ENCODE measurements at places on chromosomes 1 and 21. TPM values are rescaled to one million over a fixed set of nuclear protein-coding genes. Genes with fewer than 3 reads are reported as not detected.

Gene THEM5
- total RNA-seq, result not detected

Gene TNFRSF1B
- total RNA-seq, result 61.9 TPM

Gene EXTL1
- total RNA-seq, result not detected

DNA sequence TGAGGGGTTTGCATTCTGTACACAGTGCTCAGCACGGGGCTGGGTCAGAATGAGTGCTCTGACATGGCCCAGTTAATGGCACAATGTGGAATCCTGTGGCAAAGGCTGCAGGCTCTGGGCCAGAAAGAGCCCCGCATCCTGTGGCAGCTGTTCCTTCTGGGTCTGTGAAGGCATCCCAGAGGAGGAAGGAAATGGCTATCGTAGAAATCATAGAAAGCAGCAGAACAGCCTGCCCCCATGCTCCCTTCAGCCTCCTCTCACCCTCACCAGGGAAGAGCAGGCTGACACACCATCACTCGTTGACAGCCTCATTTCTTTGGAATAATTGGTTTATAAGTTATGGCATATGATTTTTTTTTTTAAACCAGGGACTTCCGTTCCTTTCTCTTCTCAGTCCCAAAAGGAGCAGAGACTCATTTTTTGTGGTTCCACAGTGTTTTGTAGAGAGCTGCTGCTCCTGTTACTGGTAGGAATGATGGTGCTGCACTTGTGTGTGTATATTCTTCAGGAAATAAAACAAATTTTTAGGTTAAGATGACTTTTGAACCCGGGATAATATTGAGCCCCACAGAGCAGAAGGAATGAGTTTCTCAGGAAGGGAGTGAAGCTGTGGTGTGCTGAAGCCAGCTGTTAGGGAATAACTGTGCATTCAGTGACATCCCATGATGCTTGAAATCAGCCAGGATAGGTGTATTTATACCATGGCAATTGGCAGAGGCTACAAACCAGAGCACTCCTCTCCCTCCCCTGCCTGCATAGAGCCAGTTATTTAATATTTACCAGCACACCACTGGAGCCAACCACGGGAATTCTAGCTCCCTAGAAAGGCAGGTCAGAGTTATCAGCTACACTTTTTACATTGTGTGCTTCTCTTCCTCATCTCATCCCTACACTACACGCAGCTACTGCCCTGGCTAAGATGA is 32.0 kb downstream of the PLXNA2 start:
- H3K4me1 ChIP-seq, result no peaks in the 10 kb centered on the region
- DNase-seq, result no peak
- no peak overlapping the region for H3K27ac ChIP-seq
- H3K4me3 ChIP-seq, result no peak overlapping the region
- H3K36me3 ChIP-seq, result no peaks in the 10 kb centered on the region

DNA sequence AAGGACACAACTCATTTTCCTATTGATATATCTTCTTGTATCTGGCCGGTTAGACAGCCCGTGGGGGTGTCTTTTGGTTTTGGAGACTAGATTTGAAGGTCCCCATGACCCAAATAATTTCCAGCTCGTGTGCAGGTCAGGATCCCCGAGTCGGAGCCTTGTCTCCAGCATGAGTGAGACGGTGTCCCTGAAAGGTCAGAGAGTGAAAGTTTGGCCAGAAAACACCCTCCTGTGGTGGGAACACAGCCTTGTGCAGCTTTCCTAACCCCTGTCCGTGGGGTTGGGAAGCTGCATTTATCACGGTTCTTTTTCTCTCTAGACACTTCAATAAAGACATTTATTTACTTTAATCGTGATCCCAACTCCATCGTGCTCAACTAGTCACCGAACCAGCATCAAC is 17.6 kb downstream of the COQ8A start:
- no peaks in the 10 kb centered on the region for H3K27me3 ChIP-seq
- peaks cover 3% of the 10 kb centered on the region for H3K36me3 ChIP-seq

- H3K27me3 ChIP-seq, result no peaks in the 10 kb centered on the region
- H3K4me3 ChIP-seq, result no peak overlapping the region
- H3K27ac ChIP-seq, result no peak overlapping the region
Observed at GRCh38 chr1:200299571-200299970, 110.3 kb downstream of the ZNF281 start.

DNA sequence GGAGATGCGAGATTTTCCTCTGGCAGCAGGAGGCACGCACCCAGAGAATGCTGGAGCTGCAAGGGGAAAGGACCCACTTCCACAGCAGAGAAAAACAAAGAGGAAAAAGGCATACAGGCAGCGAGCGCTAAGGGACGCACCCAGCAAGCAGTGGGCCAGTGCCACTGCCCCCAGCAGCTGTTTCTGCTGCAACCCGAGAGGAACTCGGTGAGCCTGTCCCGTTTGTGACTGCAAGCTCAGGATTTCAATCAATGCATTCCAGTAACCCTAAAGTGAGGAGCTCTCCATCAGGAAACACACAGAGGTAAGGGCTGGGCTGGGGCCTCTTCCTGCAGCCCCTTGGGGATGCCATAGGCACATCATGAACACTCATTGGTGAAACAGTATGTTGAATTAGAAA is 58.7 kb downstream of the ACP6 start:
- no peak overlapping the region for H3K27ac ChIP-seq
- peaks cover 46% of the 10 kb centered on the region for H3K36me3 ChIP-seq
- DNase-seq, result no peak
- H3K4me3 ChIP-seq, result no peak overlapping the region
- no peaks in the 10 kb centered on the region for H3K4me1 ChIP-seq

GRCh38 chr1:234529950-234530237 is 50.9 kb upstream of the TARBP1 start:
- no peaks in the 10 kb centered on the region for H3K36me3 ChIP-seq
- H3K4me1 ChIP-seq, result no peaks in the 10 kb centered on the region
- H3K4me3 ChIP-seq, result no peak overlapping the region

- no peak for DNase-seq
- H3K27me3 ChIP-seq, result peaks cover under 1% of the 10 kb centered on the region
- H3K4me1 ChIP-seq, result peaks cover 12% of the 10 kb centered on the region
- no peaks in the 10 kb centered on the region for H3K36me3 ChIP-seq
- H3K4me3 ChIP-seq, result no peak overlapping the region
Observed at GRCh38 chr1:227942021-227942715, 5.6 kb downstream of the WNT9A start.

- DNase-seq, result no peak
- no peaks in the 10 kb centered on the region for H3K27me3 ChIP-seq
- H3K36me3 ChIP-seq, result peaks cover 48% of the 10 kb centered on the region
- H3K4me1 ChIP-seq, result peaks cover 7% of the 10 kb centered on the region
- no peak overlapping the region for H3K27ac ChIP-seq
- no peak overlapping the region for H3K4me3 ChIP-seq
Observed at GRCh38 chr1:231231511-231231910, 9.5 kb upstream of the GNPAT start.

DNA sequence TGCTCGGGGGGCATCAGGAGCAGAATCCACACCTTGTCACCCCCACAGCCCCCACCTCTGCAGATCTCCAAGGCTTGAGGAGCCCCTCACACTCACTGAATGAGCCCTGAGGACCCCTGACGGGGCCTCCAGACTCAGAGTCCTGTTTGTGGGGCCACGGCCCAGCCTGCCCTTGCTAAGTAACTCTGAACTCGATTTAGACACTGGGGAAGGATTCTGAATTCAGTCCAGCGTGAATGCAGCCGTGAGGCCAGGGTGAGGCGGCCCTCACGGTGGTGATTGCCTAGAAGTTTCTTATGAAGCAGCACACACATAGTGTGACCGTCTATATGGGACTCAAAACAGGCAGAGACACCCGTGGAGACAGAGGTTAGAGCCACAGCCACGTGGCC is 58.9 kb upstream of the ADARB1 start:
- no peak overlapping the region for H3K4me3 ChIP-seq
- peak; percentile 2 for DNase-seq
- peaks cover 46% of the 10 kb centered on the region for H3K27me3 ChIP-seq
- H3K4me1 ChIP-seq, result peaks cover 4% of the 10 kb centered on the region

- H3K4me1 ChIP-seq, result no peaks in the 10 kb centered on the region
- H3K27me3 ChIP-seq, result no peaks in the 10 kb centered on the region
- H3K4me3 ChIP-seq, result no peak overlapping the region
- no peaks in the 10 kb centered on the region for H3K36me3 ChIP-seq
- H3K27ac ChIP-seq, result no peak overlapping the region
Observed at GRCh38 chr1:228348708-228349467, 57.7 kb downstream of the TRIM11 start.

Gene UBASH3A
- total RNA-seq, result 60.8 TPM

DNA sequence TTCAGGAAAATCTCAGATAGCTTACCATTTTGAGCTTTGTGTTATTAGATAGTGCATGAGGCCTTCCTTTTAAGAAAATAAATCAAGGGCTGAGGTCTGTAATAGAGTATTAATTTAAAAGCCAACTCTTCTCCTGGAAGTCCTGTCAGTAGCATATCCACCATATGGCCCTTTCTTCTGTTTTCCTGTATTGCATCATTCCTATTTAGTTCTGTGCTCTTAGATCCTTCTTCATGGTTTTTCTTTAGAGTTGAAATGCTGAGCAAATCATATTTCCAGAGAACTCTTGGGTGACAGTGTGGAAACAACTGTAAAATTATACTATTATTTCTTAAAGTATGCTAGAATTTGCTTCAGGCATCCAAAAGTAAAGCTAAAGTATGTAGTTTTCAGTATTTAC is 91.7 kb downstream of the TTC3 start:
- H3K27me3 ChIP-seq, result no peaks in the 10 kb centered on the region
- no peak overlapping the region for H3K27ac ChIP-seq
- no peak overlapping the region for H3K4me3 ChIP-seq
- no peaks in the 10 kb centered on the region for H3K4me1 ChIP-seq
- H3K36me3 ChIP-seq, result peaks cover 62% of the 10 kb centered on the region
- no peak for DNase-seq

Gene CFAP141
- not detected for total RNA-seq

DNA sequence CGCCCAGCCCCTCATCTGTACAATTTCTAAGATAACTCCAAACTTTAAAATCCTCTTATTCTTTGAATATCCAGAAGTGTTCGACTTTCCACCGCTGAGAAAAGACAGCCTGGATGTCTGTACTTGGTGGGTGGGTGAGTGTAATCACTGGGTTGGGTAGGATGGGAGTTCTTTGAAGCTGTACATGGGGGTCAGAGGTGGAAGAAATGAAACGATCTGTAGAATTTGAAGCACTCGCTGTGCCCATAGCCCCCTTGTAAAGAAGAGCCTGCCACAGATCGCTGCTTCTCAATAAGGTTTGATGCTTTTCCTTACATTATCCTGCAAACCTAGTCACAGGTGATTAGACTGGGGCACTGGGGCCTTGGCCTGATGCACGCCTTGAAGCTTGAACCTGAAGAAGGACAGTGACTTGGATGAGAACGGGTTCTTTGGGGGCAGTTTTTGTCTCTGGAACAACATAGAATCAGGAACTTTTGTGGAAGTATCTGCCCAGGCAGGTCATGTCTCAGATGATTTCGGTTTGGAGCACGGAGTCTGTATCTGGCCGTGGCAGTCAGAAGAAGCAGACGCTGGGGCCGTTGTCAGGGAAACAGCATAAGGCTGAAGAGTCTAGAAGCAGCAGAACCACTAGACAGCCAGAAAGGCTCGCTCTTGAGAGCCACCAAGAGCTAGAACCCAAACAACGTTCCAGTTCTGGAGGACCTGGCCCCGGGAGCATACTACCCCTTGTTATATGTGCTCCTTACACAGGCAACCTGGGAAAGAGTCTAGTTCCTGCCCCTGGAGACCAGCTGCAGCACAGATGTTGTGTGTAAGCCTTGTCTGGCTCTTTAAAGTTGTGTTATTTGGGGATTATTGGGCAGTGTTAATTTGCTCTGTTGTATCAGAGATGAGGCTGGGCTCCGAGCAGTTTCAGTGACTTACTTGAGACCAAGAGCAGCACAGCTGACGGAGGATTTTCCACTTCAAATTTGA is 45.1 kb upstream of the SCCPDH start:
- DNase-seq, result no peak
- no peak overlapping the region for H3K27ac ChIP-seq
- H3K27me3 ChIP-seq, result no peaks in the 10 kb centered on the region

DNA sequence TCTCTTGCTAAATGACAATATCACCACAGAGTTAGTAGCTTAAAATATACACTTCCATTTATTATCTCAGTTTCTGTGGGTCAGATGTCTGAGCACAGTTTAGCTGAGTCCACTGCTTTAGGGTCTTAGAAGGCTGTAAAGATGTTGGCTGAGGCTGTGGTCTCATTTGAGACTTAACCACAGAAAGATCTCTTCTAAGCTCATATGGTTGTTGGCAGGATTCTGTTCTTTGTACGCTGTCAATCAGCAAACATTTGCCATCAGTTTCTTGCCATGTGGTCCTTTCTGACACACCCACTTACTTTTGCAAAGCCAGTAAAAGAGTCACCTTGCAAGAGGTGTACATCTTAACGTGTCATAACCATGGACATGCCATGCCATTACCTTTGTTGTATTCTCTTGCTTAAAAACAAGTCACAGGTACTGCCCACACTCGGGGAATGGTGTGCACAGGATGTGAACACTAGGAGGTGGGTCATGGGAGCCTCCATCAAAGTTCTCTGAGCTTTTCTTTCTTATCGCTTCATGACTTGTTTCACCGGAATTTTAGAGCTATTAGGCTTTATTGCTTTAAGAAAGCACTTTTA is 18.7 kb downstream of the DYRK1A start:
- DNase-seq, result no peak
- H3K36me3 ChIP-seq, result no peaks in the 10 kb centered on the region
- no peak overlapping the region for H3K27ac ChIP-seq
- no peak overlapping the region for H3K4me3 ChIP-seq
- H3K27me3 ChIP-seq, result no peaks in the 10 kb centered on the region

Gene NOTCH2
- 27.5 TPM for total RNA-seq

DNA sequence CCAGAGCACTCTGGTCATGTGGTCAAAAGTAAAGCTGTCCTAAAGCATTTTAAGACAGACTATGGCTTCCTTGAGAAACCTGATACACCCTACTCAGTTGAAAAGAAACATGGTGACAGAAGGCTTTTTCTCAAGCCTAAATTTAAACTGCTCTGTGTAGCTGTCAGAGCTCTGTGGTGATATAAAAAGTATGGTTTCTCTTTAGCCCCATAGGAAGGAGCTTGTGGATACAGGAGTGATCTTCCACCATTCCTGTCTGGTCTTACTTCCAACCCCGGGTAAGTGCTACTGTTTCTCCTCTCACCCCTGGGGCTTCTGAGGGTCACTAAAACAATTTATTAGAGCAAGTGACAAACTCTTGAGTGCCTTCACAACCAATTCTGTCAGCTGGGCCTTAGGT is 8.5 kb downstream of the TP53BP2 start:
- H3K4me3 ChIP-seq, result no peak overlapping the region
- H3K36me3 ChIP-seq, result no peaks in the 10 kb centered on the region
- no peaks in the 10 kb centered on the region for H3K27me3 ChIP-seq
- H3K27ac ChIP-seq, result no peak overlapping the region
- DNase-seq, result no peak
- H3K4me1 ChIP-seq, result peaks cover 52% of the 10 kb centered on the region

DNA sequence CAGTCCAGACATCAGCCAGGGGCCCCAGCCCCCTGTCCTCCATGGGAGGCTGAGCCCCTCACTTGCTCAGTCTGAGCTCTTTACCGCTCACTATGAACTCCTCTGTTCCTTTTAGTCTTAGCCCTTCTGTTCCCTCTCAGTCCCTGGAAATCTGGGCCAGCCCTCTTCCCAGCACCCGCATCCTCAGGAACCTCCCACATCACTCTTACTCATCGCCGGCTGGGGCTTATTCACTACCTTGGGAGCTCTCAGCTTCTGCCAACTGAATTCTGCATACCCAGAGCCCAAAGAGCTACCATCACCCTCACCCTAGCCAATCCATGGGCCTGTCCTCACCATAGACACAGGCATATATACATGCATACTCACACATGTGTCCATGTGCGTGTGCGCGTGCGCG is 11.5 kb downstream of the KNCN start:
- H3K36me3 ChIP-seq, result no peaks in the 10 kb centered on the region
- H3K27ac ChIP-seq, result no peak overlapping the region
- no peak for DNase-seq
- peaks cover 32% of the 10 kb centered on the region for H3K27me3 ChIP-seq

- H3K4me1 ChIP-seq, result peaks cover 7% of the 10 kb centered on the region
- peaks cover 32% of the 10 kb centered on the region for H3K27me3 ChIP-seq
- DNase-seq, result peak; percentile 12
- no peak overlapping the region for H3K4me3 ChIP-seq
Observed at GRCh38 chr1:20361805-20362381, 71.2 kb downstream of the VWA5B1 start.

Gene RNU1-4
- 4,982 TPM for total RNA-seq

Gene AADACL4
- not detected for total RNA-seq

Data from CD4-positive, alpha-beta T cell (primary cell).